ENCODE measurements at places on chromosomes 5 and 9.

DNA sequence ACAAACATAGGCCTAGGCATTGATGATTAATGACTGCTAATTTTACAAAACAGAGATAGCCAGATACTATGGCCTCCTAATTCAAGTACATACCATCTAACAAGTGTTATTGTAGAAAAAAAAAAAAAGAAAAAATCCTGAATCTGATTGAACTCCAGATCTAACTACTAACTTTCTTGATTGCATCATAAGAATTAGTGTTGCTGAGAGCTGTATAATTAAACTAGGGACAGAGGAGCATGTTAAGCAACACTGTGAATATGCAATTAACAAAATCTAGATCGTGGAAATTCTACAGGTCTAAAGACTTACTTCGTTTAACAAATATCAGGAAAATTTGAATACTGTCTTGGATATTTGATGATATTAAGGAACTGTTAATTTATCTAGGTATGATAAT, 208.3 kb upstream of the ZNF608 start:
- DNase-seq: no peak

DNA sequence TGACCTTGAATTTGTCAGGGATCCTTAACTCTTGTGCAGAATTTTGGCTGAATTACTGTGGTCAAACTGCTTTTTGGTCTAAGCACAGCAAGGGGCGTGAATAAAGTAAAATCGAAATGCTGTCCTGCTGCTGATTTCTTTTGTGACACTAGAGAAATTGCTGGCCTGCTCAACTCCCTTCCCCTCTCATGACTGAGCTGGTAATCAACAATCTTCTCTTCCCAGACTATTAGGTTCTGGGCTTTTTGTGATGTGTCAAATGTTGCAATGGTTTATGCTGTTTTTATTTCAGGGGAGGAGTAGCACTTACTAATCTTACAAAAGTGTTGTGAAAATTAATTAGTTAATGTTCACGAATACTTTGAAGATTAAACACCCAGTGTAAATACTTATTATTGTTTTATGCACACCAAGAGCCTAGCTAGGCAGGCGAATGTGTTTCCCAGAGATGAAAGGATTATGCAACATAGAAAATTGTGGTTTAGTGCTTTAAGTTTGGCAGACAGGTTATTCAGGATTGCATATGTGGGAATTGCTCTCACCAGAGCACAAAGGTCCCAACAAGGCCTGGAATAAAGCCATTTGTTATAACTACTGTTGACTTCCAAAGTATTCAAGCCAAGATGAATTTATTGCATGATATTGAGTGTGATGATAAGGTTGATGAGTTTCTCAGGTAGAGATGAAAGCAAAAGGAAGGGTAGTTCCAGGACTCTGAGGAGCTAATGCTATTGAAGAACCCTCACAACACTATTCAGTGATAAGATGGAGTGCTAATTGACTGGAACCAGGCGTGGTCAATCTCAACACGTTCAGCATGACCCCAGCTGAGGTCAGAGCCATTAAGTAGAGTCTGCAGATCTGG, 280.7 kb upstream of the ZNF608 start:
- no peak for DNase-seq

GRCh38 chr5:142612494-142613270, 73.2 kb downstream of the FGF1 start:
- DNase-seq: no peak

DNA sequence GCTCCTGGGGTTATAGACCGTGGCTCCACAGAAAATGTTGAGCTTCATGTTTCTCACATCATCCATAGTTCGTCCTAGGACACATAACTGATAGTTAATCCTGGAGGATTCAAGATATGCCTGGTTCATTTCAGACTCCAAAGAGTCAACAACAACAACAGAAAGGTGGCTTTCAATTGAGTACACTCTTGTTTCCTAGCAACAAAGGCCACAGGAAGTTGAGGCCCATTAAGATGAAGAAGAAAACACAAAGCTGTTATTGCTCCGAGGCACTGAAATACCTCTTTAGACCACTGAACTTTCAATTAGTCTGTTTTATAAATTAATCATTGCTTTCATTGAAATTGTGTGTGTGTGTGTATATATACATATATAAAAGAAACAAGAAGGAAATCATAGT, 154.5 kb downstream of the YIPF5 start:
- no peak for DNase-seq

- no peak for DNase-seq
Observed at GRCh38 chr9:93955111-93955980, at the start of gene BARX1. Gene BARX1 (minus strand): TSS chr9:93955355. CDS start chr9:93955146, 209 bp downstream.

GRCh38 chr9:27362447-27363210, 65.7 kb upstream of the EQTN start:
- no peak for DNase-seq

DNA sequence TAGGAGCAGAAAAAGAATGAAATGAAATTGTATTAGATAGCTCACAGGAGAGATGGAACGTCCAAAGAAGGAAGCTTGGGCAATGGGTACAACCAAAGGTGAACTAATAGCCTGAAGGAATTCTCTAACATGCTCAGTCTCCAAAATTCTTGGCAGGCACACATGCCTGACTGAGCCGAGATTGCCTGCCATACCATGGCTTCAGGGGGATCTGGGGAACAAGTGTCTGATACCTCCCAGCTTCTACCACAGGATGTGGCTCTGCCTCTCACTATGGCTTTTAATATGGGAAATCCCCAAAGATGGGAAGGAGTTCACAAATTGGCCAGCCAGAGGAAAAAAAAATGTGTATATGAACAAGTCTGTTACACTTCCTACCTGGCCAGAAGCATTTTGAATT, 3.6 kb upstream of the PALM2AKAP2 start:
- DNase-seq: no peak

GRCh38 chr9:87322840-87323635, 174.6 kb upstream of the DAPK1 start:
- no peak for DNase-seq

GRCh38 chr5:14404780-14405179, 176.8 kb upstream of the OTULINL start:
- DNase-seq: peak; percentile 24

Data from brain (organoid and tissue), 16 donors.